Fibroblast of pulmonary artery (primary cell): ENCODE measurements at places on chromosomes 6 and 20.

- DNase-seq = no peak
These were observed 54.9 kb downstream of the PRR18 start for GRCh38 chr6:166253281-166253681.

- no peak for DNase-seq
These were observed 191.0 kb downstream of the WDR27 start for GRCh38 chr6:169510871-169511270.

DNA sequence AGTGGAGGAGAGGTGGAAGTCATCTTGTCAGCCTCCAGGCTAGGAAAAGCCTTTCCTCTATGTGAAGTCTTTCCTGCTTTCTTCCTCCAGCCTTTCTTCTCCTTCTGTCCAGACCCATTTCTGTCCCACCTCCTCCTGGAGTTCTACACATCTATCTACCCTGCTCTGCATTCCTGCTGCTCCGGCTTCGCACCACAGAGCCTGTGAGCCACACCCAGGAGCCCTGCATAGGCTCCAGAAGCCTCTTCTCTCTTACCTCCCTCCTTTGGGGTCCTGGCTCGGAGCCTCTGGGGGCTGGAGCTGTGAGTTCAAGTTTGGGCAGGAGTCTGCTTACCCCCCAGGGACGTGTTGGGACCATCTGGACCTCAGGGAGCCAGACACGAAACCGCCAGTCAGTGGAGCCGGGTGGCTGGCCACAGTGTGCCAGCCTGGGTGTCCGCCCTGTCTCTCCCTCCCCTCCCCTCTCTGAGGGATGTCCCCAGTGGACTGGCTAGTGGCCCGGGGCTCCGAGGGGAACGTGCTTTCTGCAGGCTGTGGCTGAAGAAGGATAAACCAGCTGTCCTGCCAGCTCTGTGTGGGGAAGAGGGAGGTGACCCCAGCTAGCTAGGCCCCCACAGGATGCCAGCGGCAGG is 99.2 kb downstream of the VEGFA start:
- no peak for DNase-seq

- no peak for DNase-seq
These were observed 15.6 kb downstream of the ARHGAP40 start for GRCh38 chr20:38617011-38617829.

DNA sequence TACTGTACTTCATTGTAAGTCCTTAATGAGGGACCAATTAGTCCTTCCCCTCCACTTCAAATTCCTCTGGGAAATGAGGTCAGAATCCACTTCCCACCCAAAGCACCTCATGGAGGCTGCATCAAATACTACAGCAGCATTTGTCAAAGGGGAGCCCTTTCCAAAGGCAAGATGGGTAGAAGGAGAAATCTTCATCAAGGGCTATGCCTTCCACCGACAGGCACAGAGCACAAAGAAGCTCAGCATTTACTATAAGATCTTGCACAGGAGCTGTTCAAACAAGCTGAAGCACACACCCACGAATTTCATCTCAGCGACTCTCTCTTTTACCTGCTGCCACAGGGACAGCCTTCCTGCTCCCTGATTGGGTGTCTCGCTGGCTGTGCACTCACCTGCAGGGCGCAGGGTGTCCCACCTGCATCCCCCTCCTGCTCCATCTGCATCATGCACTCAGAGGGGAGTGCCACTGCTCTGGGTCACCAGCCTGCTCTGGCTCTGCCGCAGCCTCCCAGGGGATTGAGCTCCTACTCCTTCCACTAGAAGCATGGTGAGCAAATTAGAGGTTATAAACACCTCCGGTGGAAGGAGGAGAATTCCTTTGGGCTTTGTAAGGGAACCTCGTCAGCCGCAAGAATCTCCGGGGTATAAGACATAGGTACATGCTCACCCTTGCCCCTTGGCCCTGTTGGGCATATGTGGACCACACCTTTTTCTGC is 164.5 kb downstream of the ATXN1 start:
- no peak for DNase-seq

- no peak for DNase-seq
These were observed 160.6 kb downstream of the JARID2 start for GRCh38 chr6:15406452-15406851.

- DNase-seq = peak; percentile 49
These were observed 57.7 kb downstream of the RSPO3 start for GRCh38 chr6:127176146-127176545.

DNA sequence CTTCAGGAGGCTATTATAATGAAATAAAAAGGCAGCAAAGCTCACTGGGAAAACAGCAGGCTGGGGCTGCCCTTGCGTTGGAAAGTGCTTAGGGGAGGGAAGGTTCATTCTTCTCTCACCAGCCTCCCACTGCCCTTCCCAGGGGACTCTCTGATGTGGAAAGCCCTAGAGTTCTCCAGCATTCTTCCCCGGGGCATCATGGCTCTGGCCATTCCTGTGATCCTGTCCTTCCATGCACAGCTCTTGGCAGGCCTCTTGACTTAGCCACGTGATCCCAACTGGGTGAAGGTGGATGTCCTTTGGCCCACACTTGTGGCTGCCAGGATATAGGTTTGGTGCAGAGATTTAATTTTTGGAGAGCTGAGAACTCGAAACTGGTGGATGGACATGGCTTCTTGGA is 58.0 kb upstream of the ZNF831 start:
- DNase-seq = no peak

- DNase-seq = no peak
These were observed 378 bp upstream of the LAMA2 start for GRCh38 chr6:128882560-128882959.

DNA sequence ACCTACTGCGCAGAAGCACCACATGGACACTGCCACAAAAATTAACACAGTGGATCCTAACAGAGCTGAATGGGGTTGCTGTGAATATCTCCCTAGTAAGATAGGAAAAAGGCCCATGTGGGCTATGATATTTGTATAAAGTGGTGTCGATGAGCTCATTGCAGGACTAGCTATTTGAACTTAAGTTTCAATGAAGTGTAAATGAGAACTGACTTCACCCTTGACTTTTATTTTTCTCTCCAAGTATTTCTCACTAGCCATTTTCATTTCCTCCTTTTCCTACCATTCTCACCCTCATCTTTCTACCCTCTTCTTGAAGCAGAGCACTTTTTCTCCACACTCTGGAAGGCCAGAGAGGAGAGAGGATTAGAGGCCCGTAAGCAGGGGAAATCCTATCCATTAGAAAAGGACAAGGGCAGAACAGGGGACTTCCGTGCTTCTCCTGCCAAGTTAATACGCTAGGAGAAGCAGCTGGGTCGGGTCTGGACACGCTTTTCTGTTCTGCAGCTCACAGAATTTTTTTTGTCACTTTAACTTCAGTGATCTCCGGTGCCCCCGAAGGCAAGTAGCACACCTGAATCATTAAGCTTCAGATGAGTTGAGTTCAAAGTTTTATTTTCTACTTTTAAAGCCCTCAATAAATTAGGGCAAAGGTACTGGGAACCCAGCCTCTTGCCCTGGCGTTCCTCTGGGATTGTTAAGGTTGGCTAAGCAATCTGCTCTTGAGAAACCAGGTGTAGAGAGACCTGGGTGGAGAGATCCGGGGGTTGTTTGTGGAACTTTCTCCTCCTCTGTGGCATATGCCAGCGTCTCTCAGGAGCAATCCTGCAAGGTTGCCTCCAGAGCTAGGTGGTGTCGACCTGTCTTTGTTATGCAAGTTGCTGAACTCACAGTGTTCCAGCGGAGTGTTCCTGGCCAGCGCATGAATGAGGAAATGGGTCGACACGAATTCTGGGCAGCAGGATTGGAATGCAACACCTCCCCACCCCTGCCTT is 56.2 kb upstream of the ARID1B start:
- DNase-seq = peak; percentile 18

GRCh38 chr20:45311589-45312211 is 3.6 kb upstream of the MATN4 start:
- peak; percentile 60 for DNase-seq

DNA sequence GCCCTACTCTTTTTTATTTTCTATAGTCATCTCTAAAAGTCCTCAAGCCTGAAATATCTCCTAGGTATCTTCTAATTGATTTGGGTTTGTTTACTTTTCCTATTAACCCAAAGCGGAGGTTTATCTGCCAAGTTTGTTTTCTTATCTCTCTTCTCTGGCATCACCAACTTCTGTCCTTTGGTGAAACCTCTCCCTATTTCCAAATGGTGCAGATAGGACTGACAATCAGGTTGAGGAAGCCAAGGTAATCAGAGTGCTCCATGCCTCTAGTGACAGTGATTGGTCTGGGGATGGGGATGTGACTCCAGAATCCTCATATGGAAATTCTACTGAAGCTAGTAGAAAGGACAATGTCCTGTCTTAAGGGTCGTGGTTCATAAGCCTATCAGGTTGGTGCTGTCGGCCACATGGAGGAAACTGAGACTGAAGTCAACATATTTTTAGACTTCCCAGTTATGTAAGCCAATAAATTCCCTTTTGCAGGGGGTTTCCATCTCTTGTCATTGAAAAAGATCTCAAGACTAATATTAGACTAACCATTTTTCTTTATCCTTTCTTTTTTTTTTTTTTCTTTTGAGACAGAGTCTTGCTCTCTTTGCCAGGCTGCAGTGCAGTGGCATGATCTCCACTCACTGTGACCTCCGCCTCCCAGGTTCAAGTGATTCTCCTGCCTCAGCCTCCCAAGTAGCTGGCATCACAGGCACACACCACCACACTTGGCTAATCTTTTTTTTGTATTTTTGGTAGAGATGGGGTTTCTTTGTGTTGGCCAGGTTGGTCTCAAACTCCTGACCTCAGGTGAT is 28.0 kb downstream of the KIF6 start:
- DNase-seq = no peak

- DNase-seq = no peak
These were observed 5.7 kb downstream of the THBS2 start for GRCh38 chr6:169247991-169248390.

DNA sequence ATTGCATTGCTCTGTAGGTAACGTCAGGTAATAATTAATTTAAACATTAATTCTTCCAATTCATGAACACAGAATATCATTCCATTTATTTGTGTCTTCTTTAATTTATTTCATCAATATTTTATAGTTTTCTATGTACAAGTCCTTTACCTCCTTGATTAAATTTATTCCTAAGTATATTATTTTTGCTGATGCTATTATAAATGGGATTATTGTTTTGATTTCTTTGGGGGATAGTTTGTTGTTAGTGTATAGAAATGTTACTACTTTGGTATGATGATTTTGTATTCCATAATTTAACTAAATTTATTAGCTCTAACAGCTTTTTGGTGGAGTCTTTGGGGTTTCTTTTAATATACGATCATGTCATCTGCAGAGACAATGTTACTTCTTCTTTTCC is 44.7 kb upstream of the CCND3 start:
- DNase-seq = no peak

DNA sequence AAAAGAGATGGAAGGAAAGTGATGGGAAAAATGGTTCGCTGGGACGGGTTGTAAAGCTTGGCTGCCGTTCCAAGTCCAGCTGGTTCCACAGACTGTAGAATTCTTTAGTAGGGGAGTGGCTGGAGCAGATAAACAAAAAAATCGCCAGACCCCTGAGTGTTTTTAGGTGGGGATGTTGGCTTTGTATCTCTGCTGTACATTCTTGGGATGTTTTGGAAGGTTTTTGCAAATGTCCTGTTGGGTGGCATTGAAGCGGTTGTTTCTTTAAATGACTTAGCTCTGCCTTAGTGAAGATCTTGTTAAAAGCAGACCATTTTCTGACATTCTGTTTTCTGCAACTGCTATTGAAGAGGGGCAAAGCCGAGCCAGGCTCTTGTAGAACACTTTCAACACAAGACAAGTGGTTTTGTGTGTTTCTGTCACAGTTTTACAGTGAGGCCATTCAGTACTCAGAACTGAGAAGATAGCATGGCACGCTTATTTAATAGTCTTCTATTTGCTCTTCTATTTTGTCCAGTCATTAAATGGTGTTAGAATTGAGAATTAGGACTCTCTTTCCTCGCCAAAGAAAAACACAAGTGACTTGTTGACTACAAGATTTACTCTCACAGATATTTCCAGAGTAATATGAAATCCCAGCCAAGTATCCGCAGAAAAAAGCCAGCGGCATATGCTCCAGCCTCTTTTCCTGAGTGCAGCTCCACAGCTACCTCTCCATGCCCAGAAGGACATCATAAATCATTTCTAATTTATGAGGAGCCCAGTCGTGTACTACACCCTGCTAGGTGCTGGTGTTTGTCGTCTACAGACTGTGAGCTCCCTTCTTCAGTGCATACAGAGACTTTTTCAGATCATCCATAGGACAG is 65.8 kb downstream of the PHACTR2 start:
- peak; percentile 31 for DNase-seq

DNA sequence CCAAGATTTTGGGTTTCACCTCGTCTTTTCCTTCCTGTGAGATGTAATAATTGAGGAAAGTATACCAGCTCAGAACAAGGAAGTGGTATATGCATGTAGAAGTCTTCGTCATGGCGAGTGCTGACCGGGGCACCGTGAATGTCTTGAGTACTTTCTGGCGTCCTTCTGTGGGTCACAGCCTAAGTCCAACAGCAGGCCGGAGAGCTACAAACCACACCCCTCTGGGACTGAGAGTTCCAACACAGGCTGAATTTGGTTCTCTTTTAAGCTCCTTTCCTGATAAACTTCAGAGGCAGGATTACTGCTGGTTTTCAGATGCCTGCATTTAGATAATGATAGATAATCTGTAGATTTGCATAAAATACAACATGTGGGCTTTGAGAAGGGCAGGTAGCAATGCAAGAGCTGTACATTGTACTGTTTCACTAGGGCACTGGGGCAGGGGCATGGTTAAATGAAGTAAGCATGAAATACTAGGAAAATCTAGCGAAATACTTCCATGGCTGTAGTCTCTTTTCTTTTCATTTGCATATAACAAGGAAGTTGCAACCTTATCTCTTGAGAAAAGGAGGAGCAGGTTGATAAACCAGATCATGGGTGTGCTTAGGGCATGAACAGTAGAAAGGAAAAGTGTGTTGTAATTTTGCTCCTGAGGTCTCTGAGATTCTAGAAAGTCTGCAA is at the start of gene ADTRP:
ADTRP (minus strand) TSS at position 156 of the 681 bp plus-strand sequence; CDS start at position 112, 44 bp downstream.
- no peak for DNase-seq

DNA sequence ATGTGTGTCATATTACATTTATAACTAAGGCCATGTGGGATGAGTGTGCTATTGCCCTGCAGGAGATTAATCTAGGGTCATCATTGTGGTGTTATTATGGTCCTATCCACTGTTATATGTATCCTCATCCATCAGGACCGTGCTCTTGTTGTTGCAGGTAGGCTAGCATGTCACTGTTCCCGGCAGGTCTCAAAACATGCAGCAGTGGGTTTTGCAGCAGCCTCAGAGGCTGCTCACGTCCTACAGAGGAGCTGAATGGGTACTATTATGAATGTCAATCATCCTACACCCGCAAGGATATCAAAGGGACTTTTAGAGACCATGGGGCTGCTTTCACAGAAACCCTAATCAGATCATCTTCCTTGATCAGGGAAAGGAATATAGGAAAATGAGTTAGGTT is 318.2 kb downstream of the SAMD5 start:
- DNase-seq = no peak

GRCh38 chr6:71502956-71503355 is 214.3 kb downstream of the OGFRL1 start:
- no peak for DNase-seq

GRCh38 chr20:9600562-9600961 is 86.2 kb downstream of the LAMP5 start:
- no peak for DNase-seq
